RCC 7860 (cell line): ENCODE measurements at places on chromosomes 7 and 10.
A peak's percentile ranks its signal among the peaks of the same experiment; 100 is the strongest.

DNA sequence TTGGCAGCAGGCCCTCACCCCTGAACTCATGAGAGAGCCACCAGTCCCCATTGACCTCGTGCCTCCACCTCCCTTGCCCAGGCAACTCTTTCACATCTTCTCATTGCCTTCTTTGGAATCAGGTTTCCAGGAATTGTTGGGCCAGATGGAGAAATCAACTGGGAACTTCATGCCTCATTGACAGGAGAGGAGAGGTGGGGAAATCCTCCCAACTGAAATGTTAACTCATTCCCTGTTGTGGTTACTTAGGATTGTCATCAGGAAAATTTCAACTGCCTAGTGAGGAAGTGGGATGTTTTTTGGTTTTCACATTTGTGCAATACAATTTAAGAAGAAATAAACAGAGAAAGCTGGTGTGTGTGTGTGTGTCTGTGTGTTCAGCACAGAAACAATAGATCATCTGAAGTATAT lies 106.6 kb upstream of the INHBA start:
- DNase-seq = peak; percentile 83

DNA sequence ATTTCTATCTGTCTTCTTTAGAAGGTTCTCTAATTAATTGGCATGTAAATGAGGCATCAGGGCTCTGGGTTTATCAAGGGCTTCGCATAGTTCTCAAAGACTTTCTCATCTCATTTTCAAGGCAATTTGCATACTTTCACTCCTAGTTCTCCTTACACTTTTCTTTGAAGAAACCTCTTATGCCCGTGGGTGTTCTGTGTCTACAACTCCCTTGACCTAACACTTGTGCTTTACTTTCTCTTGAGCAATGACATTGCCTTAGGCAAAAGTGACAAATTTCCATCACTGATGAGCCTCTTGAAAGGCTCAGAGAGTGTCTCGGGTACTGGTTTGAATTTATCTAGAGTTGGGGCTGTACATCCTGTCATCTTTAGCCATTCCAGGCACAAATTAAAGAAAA lies 74.7 kb upstream of the ITPRID1 start:
- no peak for DNase-seq

DNA sequence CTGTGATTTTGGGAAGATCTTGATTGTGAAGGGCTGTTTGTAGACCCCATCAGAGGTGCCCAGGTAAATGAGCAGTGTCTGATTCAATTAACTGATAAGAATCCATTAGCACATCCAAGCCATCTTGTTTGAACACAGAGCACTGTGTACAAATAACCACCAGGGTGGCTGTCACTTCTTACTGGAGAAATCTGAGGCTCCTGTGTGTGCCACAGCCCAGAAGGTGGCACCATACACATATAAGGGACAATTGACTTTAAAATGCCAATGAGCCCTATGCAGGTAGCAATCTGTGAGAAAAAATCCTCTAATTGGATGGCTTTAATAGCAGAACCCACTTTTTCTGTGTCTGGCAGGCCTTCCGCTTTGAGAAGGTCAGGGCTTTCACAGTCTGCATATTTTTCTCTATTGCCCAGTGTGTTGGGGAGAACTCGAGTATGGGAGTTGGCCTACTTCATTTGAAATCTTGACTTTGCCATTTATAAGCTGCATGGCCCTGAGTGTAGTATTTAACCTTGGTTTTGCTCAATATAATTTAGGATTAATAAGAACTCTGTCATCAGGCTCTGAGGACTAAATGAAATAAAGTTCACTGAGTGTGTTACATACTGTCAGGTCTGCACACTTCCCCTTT lies 517.4 kb downstream of the CCSER2 start:
- no peak for DNase-seq

DNA sequence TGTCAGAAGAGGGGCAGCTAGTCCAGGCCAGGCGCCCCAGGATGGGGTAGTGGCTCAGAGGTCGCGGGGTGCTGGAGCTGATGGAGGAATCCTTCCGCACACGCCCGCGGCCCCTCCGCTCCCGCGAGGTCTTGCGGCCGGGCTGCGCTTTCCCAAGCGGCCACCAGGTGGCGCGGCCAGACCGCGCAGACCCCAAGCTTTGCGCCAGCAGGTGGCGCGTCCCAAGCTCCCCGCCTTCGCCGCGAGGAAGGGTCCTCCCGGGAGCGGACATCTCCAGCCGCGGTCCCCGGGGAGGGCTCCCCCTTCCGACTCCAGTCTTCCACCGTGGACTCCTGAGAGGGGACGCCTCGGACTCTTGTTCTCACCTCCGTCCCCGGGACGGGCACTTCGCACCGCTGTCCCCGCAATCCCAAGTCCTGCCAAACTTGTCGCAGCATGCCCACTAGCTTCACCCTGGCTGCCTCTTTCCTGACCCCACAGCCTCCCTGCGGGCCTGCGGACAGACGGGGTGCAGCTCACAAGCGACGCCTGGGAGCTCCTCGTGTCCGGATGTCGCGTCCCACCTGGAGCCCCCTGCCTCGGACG lies 19.4 kb downstream of the KCNK18 start:
- DNase-seq = peak; percentile 26

DNA sequence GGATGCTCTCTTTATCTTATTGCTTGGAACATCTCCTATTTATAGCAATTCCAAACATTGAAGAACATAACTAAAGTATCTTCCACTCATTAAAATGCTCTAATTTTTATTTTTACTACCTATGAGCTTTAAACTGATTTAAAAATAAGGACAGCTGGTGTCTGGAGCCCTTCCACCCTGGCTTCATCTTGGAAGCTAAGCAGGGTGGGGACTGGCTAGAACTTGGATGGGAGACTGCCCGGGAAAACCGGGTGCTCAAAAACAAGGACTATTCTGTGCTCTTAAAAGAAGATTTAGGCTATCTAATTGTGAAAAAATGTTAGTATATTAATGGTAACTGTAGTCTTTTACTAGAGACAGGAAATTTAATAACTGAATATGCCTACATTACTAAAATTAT lies 69.2 kb downstream of the ARMC3 start:
- DNase-seq = no peak

DNA sequence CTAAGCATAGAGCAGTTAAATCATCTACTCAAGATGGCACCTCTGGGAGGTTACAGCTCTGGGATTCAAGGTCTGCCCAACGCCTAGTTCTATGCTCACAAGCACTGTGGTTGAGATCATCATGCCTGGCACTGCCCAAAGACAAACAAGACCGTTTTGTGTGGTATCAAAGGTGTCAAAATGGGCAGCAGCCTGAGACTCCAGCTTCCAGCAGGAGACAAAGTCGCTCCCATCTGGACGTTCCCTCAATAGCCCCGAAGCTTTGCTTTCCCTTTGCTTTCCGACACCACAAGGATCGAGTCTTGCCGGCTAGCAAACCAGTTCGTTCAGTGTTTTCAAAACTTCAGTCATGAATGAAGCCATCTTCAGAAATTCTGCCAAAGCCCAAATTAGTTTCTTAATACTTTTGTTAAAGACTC lies 5.1 kb downstream of the HABP2 start:
- DNase-seq = no peak

- DNase-seq = no peak
These were observed 217.0 kb upstream of the CTBP2 start for GRCh38 chr10:125377368-125377767.

- no peak for DNase-seq
These were observed 61.7 kb upstream of the PAX2 start for GRCh38 chr10:100683545-100684300.

GRCh38 chr7:54541669-54542625 lies at the start of gene VSTM2A:
Gene VSTM2A (plus strand): TSS chr7:54542375. CDS start chr7:54542731, 356 bp downstream.
- no peak for DNase-seq

GRCh38 chr7:79494046-79494445 lies 40.6 kb upstream of the MAGI2 start:
- DNase-seq = no peak

- DNase-seq = no peak
These were observed 2.0 kb downstream of the STK32C start for GRCh38 chr10:132305654-132306342.

- DNase-seq = no peak
These were observed 126.3 kb upstream of the STARD3NL start for GRCh38 chr7:38051786-38052185.

- DNase-seq = no peak
These were observed 2.0 kb upstream of the HOXA2 start for GRCh38 chr7:27104341-27105058.

- DNase-seq = no peak
These were observed 82.1 kb upstream of the HPS1 start for GRCh38 chr10:98528805-98529183.

- DNase-seq = no peak
These were observed 17.5 kb upstream of the PLAU start for GRCh38 chr10:73893426-73893825.

DNA sequence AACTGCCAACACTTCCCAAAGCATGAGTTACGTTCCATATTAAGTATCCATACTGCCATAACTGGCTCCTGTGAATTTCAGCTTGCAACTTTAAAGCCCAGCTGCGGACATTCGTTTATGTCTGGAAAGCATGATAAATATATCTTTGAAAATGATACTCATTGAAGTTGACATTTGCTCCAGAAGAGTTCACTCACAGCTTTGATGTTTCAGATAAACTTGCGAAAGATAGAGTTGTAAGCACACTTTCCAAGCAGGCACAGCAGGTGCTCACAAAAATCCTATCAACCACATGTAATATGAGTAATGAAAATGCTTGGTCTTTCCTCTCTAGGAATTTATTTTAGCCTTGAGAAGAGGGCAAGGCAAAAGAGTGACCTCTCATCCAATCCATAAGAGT lies 4.5 kb downstream of the CHCHD3 start:
- no peak for DNase-seq

- DNase-seq = no peak
These were observed 160.2 kb downstream of the SRPK2 start for GRCh38 chr7:105228555-105228954.

GRCh38 chr7:21108182-21108581 lies 319.7 kb upstream of the SP4 start:
- DNase-seq = no peak

DNA sequence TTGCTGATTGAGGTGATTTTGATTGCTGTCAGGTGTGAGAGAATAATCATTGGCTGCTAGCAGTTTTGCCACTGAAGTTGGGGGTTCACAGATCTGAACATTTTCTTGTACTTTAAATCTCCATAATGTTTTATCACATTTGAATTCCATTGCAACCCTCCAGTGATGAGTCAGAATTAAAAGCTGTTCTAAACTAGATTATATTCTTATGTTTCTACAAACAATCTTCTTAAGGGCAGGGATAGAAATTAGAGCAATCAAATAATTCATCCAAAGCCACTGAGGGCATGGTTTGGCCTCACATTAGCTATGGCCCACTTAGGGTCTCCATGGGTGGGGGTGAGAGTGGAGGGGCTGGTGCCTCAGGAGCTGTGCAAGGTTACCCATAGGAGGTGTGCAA lies 53.0 kb upstream of the RPA3 start:
- DNase-seq = no peak

DNA sequence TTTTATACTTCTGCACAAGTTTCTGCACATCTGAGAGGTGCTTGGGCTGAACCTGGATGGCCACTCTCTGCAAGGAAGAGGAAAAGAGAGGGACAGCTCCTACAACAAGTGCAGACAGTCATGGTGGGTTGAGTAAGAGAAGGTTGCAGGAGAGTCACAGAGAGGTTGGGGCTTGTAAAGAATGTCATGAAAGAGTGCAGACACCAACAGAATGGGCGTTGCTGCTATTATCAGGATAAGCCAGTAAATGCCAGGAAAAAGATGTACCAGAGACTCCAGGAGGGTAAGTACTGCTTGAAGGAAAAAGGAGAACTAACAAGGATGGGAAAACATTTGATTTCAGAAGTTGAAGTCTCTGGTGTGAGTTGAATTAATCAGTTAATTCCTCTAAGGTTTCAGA lies 77.8 kb upstream of the NRP1 start:
- DNase-seq = peak; percentile 59

- no peak for DNase-seq
These were observed 40.2 kb upstream of the IFRD1 start for GRCh38 chr7:112410092-112410491.
